Activated naive CD8-positive, alpha-beta T cell treated with anti-CD3 and anti-CD28 coated beads, Interleukin-2, amount 50 U/mL, for 24 hours (primary cell): ENCODE measurements at places on chromosomes 3 and 15.

DNA sequence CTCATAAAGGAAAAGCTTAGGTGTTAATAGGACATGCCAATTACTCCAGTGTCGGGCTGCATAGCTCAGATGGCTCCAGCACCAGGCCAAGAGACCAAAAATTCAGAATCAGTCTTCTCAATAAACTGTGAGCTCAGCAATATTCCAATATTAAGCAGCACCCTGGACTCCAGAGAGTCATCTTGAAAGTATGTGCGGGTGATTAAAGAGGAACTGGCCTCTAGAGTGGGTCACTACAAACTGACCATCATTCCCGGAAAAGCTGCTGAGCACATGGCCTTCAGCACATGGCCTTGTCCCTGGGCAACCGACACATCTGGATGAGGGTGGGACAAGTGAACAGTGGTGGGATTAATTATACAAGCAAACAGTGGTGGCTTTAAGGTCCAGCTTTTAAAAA, 59.0 kb downstream of the MAGI1 start:
- DNase-seq: no peak

GRCh38 chr3:42500909-42501308, 1.5 kb upstream of the VIPR1 start:
- DNase-seq: no peak

GRCh38 chr3:55565521-55565920, 78.4 kb upstream of the WNT5A start:
- DNase-seq: no peak

- DNase-seq: no peak
Observed at GRCh38 chr3:279325-279724, 82.8 kb downstream of the CHL1 start.

GRCh38 chr3:134603956-134604355, 46.9 kb downstream of the KY start:
- no peak for DNase-seq

DNA sequence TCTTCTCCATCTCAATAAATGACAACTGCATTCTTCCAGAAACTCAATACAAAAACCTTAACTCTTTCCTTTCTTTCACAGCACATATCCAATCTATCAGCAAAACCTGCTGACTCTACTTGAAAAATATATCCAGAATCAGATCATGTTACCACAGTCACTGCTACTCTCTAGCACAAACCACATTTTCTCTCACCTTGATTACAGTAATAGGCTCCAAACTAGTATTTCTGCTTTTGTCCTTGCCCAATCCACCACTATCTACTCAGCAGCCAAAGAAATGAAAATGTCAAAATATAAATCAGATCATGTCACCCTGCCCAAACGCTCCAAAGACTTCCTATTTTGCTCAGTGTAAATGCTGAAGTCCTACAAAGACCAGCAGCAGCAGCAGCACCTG, 15.2 kb downstream of the TMCC1 start:
- DNase-seq: no peak

- no peak for DNase-seq
Observed at GRCh38 chr3:69239063-69239462, 116.7 kb upstream of the LMOD3 start.

DNA sequence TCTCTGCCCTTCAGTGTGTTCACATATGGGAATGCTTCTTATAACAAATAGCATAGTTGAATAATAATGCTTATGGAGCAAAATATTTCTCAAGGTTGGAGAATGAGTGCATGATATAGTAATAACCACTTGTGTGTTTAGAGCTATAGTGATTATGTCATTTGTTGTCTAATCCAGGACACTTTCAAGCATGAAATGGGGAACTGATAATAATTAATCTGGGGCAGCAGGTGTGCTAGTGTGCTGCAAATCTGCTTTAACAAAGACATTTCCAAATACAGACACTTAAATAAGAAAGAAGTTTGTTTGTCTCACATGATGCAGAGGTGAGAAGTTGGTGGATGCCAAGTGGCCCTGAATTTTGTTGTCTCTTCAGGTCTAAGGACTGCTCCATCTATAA, 579.3 kb upstream of the GRM7 start:
- no peak for DNase-seq

DNA sequence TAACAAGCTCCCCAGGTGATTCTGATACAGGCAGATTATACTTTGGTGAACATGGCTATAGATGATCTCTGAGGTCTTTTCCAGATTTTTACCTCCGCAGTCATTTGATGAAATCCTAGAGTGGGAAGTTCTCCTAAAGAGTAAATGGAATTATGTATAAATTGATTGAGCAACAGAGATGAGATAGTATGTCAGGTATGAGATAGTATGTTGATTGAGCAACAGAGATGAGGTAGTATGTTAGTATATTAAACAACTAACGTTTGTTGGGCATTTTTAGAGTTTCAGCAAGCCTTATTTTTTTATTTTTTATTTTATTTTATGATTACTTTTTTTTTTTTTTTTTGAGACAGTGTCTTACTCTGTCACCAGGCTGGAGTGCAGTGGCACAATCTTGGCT, 265.0 kb upstream of the SOX2 start:
- no peak for DNase-seq

DNA sequence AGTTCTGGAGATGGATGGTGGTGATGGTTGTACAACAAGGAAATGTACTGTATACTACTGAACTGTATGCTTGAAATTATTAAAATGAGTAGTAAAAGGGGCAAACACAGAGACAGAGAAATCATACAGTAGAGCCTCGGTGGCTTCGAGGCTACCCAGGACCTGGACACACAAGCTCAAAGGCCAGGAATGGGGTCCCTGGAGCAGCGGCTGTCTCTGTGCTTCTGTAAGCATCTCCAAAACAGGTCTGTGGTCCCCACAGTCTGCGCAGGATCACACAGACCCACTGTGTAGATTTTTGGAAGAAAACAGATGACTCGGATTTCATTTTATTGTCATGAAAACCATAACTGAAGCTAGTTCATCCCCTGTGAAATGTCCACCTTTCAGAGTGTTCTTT, 39.7 kb downstream of the PGPEP1L start:
- DNase-seq: no peak

GRCh38 chr3:3443482-3443881, 264.0 kb upstream of the CRBN start:
- DNase-seq: no peak
